Cardiac ventricle fibroblast (primary cell): ENCODE measurements at places on chromosomes 5 and 9. TPM values are rescaled to one million over a fixed set of nuclear protein-coding genes. Genes with fewer than 3 reads are reported as not detected.

TIMD4 gene
- total RNA-seq = not detected in 2 replicates

AMACR gene
- total RNA-seq = 9.5 and 12.7 TPM in 2 replicates

OR13C8 gene
- not detected in 2 replicates for total RNA-seq

PPIC gene
- total RNA-seq = 80.0 and 88.0 TPM in 2 replicates

FAM200C gene
- total RNA-seq = 2.4 and 3.2 TPM in 2 replicates

DMGDH gene
- total RNA-seq = 1.1 and 2.2 TPM in 2 replicates

KLHL3 gene
- 2.6 and 4.4 TPM in 2 replicates for total RNA-seq

LHX2 gene
- 0.29 and 0.56 TPM in 2 replicates for total RNA-seq

GPR21 gene
- 0.19 and 0.29 TPM in 2 replicates for total RNA-seq

MLANA gene
- not detected in 2 replicates for total RNA-seq

FGF1 gene
- 0.20 and 0.69 TPM in 2 replicates for total RNA-seq

SPINK7 gene
- not detected in 2 replicates for total RNA-seq

CDKN2B-AS1 gene
- total RNA-seq = 1.2 and 3.1 TPM in 2 replicates

OMD gene
- total RNA-seq = 11.2 and 12.3 TPM in 2 replicates

AGXT2 gene
- not detected in 2 replicates for total RNA-seq

SLCO4C1 gene
- total RNA-seq = 0.05 TPM in 1 of 2 replicates, not detected in the other

PCDHA1 gene
- 0.05 TPM in 1 of 2 replicates, not detected in the other for total RNA-seq

SLC36A2 gene
- total RNA-seq = not detected in 2 replicates

APBA1 gene
- total RNA-seq = 1.7 and 2.4 TPM in 2 replicates

IFNA21 gene
- not detected in 2 replicates for total RNA-seq

IFNB1 gene
- total RNA-seq = not detected in 2 replicates

GRM6 gene
- not detected in 2 replicates for total RNA-seq

GABRA1 gene
- total RNA-seq = not detected in 2 replicates

CD14 gene
- 0.15 and 1.3 TPM in 2 replicates for total RNA-seq

HSPA9 gene
- total RNA-seq = 174 and 200 TPM in 2 replicates

TYRP1 gene
- not detected in 2 replicates for total RNA-seq

SAP30L gene
- 15.4 and 22.9 TPM in 2 replicates for total RNA-seq
